ENCODE measurements at places on chromosomes 4 and X.

DNA sequence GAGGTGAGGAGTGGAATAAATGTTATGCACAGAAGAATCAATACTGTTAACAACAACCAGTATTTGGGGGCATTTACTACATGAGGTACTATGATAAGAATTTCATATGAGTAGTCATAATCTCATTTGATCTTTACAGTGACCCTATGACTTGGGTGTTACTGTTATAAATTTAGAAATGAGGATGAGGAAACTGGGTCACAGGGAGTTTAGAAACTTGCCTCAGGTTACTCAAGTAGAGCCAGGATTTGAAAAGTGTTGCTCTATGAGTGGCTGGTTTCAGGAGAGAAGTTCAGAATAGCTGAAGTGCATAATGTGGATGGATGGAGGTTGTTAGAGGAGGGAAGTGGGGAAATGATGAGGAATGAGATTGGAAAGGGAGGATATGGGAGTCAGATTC lies 16.6 kb upstream of the DDIT4L start:
- DNase-seq = no peak

DNA sequence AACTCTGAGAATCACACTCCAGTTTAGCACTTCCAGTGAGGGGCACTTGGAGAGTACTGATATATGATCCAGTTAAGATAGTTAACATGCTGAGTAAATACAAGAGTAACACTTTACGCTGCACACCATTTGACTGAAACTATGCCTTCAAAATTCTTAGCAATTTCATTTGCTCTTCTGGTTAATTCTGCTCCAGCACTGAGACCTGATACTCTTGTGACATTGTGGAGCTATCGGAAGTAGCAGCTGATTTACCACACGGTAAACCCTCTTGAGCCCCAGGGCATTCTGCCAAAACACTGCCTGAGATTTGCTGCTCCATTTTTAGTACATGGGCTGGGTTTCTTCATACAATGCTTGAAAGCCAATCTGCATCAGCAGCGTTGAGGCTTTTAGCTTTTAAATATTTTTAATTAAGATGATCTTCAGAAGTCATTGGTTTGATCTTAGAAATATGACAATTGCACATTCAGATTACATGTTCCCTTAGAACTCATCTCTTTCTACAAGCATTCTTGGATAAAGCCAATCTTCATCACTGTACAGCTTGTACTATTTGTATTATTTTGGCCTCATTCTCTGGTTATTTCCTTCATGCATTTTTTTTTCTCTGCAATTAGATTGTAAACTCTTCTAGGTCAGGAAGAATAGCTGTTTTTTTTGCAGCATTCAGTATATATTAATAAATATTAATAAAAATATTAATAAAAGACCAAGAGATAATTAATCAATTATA lies 67.8 kb upstream of the ETNPPL start:
- DNase-seq = no peak

DNA sequence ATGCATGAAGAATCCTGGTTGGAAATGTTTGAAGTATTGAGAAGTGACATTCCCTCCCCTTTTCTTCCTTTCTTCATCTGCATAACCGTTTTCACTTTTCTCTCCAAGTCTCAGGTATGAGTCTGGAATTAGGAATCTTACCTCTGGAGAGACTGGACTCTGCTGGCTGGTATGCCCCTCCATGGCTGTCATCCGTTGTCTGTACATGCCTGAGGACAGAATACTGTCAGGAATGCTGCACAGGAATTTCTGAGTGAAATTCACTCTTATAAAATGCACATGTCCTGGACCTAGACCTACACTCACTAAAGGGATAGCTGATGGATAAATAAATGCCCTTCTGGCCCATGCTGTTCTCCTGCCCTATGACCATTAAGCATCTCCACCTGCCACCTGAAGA lies 179.5 kb downstream of the MSN start:
- no peak for DNase-seq

DNA sequence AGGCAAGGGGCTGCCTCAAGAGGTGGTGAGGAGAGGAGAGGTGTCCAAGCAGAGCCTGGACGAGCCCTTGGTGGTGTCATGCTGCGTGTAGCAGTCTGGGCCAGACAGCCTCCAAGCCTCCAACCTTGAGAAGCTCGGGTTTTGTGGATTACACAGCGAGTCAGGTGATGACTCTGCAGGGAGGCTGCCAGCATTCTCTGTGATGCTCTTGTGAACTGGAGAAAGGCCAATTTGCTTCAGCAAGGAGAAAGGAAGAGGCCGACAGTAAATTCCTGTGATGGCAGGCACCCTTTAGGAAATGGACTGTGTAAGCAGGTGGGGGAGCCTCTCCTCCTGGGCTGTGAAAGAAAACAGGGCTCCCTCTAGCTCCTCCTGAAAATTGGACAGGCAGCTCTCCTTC lies 36.0 kb upstream of the CD99L2 start:
- peak; percentile 9 for DNase-seq

DNA sequence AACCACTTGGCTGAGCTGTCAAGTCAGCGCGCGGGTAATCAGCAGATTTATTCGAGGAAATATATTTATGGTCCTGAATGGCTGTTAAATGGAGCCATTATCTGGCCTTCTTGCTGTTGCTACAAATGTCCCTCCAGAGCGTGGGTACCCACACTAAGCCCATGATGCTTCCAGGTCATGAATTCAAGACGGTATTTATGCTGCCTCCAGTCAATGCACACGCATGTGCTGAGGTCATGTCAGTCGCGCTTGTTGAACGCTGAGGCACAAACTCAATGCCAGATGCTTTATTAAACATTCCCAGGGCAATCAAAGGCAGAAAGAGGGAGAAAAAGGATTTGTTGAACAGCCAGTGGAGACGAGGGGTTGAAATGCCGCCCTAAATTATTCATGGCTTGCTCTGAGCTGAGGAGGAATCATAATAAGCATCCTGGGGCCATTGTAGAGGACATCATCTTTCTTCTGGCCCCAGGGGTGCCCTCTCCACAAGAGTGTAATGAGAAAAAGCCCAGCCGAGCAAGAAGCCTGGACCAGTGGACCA lies 36.1 kb upstream of the CLDN24 start:
- DNase-seq = no peak

- DNase-seq = no peak
Measured at GRCh38 chrX:111868726-111869638, 7.0 kb upstream of the TRPC5OS start.

GRCh38 chr4:103204111-103204510 lies 6.0 kb upstream of the CENPE start:
- DNase-seq = no peak

DNA sequence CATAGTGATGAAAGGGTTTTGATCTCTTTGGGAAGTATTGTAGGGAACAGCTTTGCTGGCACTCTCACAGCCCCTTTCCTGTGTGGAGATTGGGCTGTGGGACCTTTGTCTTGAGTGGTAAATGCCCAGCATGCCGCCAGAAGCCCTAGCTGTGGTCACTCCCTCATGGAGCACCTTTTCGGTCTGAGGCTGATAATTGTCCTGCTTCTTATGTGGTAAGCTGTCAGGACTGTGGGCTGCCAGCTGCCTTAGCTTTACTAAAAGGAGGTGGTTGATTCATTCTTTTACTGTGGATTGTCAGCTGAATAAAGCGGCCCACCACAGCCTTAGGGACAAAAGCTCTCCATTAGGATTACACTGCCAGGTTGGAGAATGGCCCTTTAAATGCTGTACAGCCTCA lies 7.1 kb downstream of the PASD1 start:
- no peak for DNase-seq

- no peak for DNase-seq
Measured at GRCh38 chr4:1839282-1839681, 16.7 kb downstream of the LETM1 start.

- peak; percentile 42 for DNase-seq
Measured at GRCh38 chr4:138680989-138681604, 334.5 kb upstream of the NOCT start.

GRCh38 chrX:107701493-107702121 lies 73.3 kb downstream of the PRPS1 start:
- no peak for DNase-seq

DNA sequence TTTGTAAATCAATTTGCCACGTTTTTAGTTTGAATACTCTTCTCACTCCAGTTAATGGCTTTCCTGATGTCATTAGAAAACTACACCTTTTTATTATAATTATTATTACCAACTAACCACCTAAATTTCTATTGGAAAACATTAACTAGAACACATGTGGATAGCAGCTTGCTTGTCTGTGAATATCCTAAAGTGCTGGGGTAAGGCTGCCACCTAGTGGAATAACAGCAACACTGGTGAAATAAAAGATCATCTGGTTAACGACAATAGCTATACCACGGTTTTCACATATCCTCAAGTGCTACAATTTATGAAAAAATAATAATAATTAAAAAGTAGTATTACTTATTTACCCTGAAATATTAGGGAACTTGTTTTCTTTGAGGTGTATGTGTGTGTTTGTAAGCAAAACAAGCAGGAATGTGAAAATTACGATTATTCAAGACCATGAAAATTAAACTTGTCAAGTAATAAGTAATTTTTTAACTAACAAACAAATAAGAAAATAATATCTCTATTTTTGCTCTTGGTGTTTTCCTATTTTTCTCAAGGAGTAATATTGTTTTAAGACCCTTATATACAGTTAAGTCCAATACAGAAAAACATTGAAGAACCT lies 130.1 kb upstream of the TECRL start:
- no peak for DNase-seq
